Umbilical cord (tissue), 2 donors: ENCODE measurements at places on chromosomes 6 and 20.

DNA sequence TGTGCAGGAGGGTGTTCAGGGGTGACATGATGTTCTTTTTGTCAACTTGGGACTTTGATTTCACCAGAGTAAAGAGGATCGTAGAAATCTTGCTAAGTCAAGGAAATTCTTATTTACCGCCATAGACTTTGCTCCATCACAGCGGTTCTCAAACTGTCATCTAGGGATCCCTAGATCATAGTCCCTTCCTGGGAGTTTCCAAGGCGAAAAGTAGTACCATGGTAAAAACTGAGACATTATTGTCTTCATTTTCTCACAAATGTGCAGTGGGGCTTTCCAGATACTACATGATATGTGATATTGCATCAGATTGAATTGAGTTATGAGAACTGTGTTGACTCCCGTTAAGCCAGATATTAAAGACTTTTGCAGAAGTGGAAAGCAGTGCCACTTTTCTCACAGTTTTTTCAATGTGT lies 79.7 kb downstream of the JARID2 start:
- DNase-seq: no peak

GRCh38 chr20:34771680-34772081 lies 53.8 kb downstream of the NCOA6 start:
- DNase-seq: no peak

DNA sequence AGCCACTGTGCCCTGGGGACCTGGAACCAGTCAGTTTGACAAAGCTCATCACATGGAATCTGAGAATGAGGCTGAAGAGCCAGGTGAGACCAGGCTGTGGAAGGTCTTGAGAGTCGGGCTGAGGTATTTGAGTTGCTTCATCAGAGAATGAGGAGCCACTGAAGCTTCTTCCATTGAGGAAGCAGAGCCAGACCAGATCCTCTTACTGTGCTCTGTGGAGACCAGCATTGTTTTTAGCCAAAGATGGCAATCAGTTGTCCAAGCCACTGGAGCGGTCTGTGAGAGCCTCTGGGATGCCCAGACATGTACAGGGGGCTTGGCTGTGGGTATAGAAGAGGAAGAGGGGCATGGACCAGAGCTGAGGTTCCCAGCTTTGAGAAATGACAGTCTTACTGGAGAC lies 6.1 kb upstream of the EPB41L1 start:
- DNase-seq: no peak

DNA sequence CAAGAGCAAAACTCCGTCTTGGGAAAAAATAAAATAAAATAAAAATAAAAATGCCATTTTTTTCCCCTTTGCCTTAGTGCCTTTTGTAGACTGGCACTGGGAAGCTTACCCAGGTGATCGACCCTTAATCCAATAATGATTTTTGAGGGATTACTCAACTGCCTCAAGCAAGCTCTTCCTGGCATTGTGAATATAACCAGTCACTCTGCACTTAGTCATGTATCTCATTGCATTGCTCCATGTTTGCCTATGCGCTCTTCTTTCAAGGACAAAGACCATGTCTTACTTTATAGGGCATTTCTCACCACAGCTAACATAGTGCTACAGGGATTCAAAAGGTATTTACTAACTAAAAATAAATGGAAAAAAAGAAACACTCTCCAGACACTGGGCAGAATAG lies 13.0 kb downstream of the GFOD1 start:
- DNase-seq: no peak

DNA sequence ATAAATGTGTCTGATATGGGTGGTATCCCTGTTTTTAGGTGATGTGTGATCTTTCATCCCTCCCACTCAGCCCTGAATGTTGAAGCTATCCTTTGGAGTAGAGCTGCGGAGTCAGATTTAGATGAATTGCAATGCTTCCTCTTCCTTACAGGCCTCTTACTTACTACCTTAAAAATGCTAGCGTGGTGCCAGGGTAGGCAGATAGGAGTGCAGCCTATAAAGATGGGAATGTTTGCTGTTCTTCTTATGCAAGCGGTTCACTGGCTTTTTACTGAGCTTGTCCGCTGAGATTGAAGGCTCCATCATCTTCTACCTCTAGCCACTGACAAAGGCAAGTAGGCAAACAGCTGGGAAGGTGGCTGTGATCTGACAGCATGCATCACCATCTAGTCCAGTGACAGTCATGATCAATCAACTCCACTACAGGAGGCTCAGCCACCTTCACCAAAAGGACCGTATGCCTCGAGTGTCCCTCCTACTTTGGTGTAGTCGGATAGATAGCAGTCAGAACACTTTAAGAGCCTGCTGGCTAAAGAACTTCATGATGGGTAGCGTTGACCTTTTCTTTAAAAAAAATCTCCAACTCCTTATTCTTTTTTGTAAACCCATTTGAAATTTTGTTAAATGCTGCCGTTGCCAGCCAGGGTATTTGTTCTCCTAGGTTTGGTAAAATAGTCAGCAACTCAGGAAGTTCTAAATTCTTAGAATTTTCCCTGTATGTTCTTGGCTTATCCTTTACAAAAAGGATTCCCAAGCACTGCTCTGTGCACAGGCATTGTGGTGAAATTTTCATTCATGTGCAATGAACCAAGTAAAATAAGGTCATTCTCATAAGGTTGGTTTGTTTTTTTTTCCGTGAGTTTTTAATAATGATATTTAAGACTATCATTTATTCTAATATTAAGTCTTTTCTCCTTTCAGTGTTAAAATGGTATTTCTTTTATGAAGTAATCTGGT lies 169.6 kb downstream of the MTHFD1L start:
- no peak for DNase-seq

- DNase-seq: no peak
Measured at GRCh38 chr20:38060536-38060935, 27.0 kb downstream of the RPRD1B start.

DNA sequence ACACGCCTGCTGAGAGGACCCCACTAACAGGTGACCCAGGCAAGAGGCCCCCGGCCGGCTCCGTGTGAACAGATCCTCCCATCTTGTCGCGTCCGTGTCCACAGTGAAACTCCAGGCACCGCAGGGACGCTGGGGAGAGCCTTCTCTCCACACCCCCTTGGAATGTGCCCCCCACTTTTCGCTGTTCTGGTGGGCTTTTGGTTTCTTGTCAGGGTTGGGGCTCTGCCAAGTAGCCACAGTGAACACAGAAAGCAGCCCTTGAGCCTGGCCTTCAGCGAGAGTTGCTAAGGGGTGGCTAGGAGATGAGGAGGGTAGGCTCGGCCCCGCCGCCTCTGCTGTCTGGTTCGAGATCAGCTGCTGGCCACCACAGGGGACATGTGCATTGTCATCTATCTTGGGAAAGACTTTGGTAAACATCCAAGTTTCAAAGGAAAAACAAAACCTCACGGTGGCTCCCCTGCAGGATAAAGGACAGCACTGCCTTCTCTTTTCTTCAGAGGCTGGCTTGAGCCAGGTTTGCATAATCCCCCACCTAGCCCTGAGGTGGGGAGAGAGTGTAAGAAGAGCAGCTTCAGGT lies 22.7 kb downstream of the SYNDIG1 start:
- no peak for DNase-seq

DNA sequence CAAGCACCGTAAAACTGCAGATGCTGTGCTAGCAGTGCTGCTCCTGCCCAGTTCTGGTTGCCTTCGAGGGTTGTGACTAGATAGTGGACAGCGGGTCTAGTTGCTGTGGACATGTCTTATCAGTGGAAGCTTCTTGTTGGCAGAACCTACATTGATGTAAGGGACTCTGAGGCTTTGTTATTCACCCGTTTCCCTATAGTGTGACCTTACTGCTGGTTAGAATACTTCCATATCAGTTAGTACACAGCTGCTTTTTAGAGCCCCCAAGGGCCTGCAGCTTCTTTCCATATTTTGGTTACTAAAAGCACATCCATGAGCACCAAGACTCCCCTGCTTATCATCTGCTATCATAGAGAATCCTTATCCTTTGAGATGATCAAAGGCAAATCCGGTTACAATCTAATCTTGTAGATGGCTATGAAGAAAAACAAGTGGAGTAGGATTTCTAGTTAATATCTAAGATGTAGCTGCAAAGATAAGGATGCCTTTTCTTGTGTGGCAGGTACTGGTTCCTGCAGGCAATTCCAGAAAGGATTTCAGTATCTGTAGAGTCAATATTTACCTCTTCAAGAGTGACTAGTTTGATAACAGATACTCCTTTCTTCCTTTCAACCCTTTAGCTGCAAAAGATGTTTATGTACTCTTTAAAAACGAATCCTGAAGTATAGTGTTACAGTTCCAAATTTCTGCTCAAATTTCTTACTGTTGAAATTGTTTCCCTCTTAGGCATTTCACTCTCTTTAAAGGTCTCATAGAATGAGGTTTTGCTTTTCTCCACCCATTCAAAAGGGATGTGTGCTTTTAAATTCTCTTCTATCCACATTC lies 163.6 kb downstream of the JARID2 start:
- DNase-seq: no peak

DNA sequence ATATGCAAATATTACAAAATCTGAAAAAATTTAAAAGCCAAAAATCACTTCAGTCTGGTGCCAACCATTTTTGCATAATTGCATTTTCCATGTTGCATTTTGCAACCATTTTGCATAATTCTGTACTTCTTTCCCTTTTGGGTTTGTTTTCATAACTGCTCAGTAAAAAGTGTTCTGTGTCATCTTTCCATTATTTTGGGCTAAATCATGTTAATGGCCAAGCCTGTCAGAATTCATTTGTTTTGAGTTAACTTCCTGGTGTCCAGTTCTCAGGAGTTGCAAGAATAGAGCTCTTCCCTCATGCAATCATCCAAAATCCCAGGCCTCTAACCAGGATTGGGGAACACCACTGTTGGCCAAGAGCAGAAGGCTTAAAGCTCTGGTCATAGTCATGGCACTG lies 133.6 kb downstream of the MTHFD1L start:
- DNase-seq: no peak

DNA sequence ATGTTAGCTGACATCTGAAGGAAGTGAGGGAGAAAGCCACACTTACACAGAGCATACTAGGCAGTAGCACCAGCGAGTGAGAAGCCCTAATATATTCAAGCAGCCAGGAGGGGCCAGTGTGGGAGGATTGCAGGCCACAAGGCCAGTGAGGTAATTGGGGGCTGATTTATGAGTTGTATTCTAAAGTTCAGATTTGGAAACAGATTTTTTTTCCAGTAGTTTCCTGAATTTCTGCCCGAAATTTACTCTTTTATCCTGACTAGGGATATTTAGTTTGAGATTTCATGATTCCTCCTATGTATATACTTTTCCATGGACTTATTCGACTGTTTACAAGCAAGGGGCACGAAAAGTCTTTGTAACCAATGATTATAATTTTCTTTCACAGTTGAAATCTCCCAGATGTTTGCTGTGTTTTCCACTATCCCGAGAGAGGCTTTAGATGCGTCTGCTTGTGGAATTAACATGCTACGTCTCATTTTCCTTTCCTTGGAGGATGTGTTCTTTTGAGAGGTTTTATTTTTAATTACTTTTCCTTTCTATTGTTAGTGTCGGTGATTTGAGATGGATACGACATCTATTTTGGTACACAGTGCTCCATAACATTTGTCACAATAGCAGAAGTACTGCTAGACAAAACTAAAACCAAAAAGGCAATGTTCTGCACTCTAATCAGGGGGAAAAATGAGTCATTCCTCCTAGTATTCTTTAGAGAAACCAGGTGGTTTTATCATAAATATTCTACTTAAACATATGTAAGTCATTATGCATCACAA lies 356.3 kb upstream of the HSF2 start:
- DNase-seq: peak; percentile 72

- no peak for DNase-seq
Measured at GRCh38 chr6:45789238-45789637, 226.4 kb downstream of the CLIC5 start.

GRCh38 chr20:37968841-37969401 lies 64.3 kb downstream of the TTI1 start:
- DNase-seq: no peak

DNA sequence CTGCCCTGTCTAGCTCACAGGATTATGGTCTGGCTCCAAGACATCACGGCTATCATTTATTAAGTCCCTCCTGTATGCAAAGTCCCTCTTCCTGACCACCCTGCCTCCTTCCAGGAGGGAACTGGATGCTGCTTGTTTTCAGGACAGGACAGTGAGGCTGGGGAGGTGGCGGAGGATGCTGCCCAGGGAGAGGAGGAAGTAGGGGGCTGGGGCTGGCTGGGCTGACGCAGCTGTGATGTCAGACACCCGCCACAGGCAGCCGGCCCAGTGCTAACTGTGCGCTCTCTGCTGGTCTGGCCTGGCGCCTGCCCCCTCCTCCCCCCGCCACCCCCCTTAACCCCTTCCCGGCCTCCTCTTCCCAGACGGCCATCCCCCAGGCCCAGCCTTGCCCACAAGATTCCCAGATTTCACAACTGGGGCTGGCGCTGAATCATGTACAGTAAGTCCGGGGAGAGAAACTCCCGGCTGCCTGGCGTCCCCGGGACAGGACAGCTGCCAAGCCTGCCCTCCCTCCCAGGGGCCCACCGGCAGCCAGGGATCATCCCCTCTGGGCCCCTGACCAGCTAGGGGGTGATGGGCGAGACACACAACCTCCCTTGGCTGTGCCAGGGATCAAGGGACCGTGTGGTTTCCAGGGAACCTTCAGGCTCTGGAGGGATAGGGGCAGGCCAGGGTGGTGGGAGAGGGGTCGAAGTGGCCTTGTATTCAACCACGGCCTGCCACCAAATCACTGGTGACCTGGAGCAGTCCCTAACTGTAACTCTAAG lies 118.1 kb downstream of the CEBPB start:
- DNase-seq: peak; percentile 97

GRCh38 chr20:51569815-51570738 lies 27.6 kb upstream of the NFATC2 start:
- no peak for DNase-seq

- no peak for DNase-seq
Measured at GRCh38 chr20:38355161-38356012, 9.1 kb downstream of the LBP start.

- DNase-seq: peak; percentile 20
Measured at GRCh38 chr6:24744911-24745310, 26.0 kb upstream of the C6orf62 start.

GRCh38 chr20:16946097-16946496 lies 197.9 kb downstream of the OTOR start:
- no peak for DNase-seq

- DNase-seq: no peak
Measured at GRCh38 chr6:90049295-90049694, 155.0 kb downstream of the GJA10 start.

GRCh38 chr6:55776113-55776512 lies 99.3 kb downstream of the BMP5 start:
- DNase-seq: no peak

DNA sequence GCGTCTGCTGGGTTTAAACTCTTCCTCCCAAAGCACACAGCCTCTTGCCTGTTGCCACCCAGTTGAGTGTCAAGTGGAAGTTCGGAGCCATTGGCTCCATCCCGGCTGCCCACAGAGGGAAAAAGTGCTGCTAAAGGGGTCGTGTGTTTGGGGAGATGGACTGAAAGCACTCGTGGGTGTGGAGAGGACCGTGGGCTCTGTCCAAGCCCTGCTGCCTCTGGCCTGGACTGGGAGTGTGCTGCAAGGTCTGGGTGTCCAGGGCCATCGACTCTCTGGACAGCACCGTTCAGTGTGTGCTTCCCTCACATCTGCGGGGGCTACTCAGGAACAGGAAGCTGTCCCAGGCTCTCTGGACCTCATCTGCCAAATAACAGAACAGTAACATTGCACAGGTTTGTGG lies 269.3 kb downstream of the DLL1 start:
- no peak for DNase-seq
